ENCODE measurements at places on chromosomes 4 and X.

DNA sequence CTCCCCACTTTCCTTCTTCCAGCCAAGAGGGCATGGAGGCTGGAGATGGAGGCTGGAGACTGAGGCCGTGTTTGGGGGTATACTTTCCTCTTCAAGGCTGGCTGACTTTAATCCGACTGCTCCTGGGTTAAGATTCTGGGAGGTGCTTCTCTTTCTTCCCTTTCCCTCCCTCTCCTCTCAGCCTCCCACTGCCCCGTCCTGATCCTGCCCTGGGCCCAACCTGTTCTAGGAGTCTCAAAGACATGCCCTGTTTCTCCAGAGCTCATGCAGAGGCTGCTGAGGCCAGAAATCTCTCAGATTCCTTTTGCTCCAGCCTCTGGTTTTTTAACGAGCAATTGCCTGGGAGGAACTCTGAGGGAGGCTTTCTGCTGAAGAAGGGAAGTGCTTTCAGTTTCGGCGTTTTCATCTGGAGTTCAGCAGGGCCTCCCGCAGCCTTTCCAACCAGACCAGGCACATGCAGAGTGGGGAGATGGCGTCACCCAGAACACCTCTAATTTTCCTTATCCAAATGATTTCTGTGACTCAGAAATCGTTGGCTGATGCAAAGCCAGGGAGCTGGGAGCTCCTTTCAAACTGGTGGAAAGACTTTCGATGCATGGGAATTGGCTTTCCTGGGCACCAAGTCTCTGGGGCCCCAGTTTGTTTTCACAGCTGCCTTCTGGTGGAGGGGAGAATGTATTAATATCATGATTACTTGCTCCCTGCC, 34.5 kb upstream of the FAM9C start:
- peak; percentile 53 for DNase-seq

DNA sequence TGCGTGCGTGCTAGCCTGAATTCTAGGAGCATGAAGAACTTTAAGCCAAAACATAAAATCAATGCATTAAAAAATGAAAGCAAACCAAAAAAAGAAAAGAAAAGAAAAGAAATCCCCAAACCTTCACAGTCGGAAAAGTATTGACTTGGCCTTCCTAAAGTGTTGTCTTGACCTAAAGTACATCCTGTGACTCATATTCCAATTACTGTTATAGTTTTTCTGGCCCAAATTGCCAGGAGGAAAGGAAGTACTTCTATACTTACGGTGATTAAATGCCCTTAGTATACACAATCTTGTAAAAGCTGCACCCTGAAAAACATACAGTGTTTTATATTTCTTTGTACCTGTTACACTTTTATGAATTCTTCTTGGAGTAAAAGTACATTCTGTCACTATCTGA, 512.8 kb downstream of the ANKRD50 start:
- no peak for DNase-seq

DNA sequence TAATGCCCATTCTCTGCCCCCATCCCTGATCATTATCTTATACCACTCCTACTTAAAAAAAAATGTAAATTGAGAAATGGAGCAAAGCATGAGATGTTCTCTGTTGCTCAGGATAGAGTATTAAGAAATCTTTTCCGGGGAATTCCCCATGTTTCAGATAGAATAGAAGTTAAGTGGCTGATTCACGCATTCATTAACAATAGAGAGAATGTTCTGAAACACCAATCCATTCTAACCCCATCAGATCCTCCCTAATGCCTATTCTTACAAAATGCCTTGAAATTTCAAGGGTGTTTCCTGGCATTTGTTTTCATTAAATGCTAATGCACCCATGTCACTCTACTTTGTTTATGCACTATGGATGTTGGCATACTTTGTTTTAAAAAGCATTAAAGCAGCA, 101.1 kb downstream of the AREG start:
- DNase-seq: no peak

GRCh38 chr4:71841336-71841735, 57.5 kb upstream of the GC start:
- DNase-seq: no peak

- DNase-seq: peak; percentile 9
These were observed 2.5 kb downstream of the GALNT7 start for GRCh38 chr4:173171098-173171497.

Data from muscle of arm (tissue), 14 donors.